Fibroblast of skin of left quadriceps (primary cell): ENCODE measurements at places on chromosomes 3 and 15.

- DNase-seq = no peak
These were observed 133.2 kb downstream of the ARPP21 start for GRCh38 chr3:35772381-35773015.

GRCh38 chr15:77266708-77267386, 153.1 kb downstream of the PEAK1 start:
- DNase-seq = peak; percentile 41

- DNase-seq = no peak
These were observed 14.1 kb downstream of the ITGA11 start for GRCh38 chr15:68417897-68418296.

- DNase-seq = no peak
These were observed 87.8 kb upstream of the MDFIC2 start for GRCh38 chr3:70400194-70400593.

- DNase-seq = no peak
These were observed 10.6 kb downstream of the XXYLT1 start for GRCh38 chr3:195260280-195260905.

DNA sequence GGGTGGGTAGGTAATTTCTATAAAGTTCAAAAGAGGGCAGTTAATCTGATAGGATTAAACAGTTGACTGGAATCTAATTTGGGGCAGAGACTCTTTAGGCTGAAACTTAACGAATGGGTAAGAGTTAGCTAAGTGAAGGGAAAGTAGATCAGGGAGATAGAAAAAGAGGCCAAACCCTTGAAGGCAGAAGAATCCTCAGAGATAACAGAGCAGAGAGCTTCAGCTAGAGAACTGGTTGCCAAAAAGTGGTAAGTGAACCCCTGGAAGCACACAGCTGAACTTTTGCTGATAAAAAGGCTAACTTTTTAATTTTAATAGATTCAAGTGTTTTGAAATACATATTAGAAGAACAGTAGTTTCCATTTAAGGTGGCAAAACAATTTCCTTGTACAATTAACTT, 99.2 kb downstream of the FHIT start:
- no peak for DNase-seq
